ENCODE measurements at places on chromosomes 13 and 19.

DNA sequence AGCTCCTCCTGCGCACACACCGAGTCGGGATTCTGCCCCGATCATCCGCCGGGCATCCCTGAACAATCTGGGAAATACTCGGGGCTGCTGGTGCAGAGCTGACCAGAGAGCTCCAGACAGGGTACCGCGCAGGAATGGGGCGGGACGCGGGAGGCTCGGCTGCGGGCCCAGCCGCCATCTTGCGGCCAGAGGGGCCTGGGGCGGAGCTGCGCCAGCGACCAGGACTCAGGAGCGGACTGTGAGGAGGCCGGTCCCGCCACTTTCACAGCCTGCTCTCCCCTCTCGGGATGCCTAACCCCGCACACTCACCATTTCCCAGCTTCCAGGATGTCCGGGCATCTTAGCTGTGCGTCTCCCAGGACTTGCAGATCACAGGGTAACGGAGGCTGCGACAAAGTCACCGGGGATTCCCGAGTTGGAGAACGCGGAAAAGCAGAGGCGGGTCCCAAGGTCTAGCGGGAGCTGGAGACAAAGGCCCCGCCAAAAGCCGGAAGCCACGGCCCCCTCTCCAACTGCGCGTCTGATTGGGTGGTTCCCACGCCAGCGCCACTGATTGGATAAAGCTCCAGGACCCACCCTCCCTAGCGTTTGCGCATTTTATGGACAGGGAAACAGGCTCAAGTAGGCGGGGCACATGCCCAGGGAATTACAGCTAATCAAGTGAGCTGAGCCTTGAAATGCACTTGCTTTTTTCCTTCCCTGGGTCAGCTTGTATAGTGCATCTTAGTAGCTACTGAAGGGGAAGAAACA lies 15.8 kb upstream of the ZNF43 start:
- peak; percentile 75 for DNase-seq

- DNase-seq: peak; percentile 25
Measured at GRCh38 chr19:30666301-30666803, 294.2 kb downstream of the ZNF536 start.

GRCh38 chr13:51764184-51765141 lies 39.5 kb downstream of the DHRS12 start:
- DNase-seq: peak; percentile 72

GRCh38 chr13:19618977-19619376 lies 14.5 kb upstream of the MPHOSPH8 start:
- DNase-seq: no peak

DNA sequence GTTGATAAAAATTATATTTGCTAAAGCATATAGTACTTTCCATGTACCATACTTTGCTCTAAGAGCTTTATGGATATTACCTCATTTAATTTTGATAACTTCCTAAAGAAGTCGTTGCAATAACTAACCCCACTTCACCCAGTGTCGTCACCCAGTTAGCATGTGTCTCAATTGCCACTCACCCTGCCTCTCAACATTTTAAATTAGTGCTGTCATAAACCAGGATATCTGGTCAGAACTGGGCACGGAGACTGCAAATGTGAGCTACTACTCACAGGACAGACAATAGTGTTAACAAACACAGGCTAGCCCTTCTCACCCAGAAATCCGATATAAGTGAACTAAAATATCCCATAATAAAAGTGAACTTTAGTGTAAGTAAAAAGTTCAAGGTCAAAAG lies 430.6 kb downstream of the KLF12 start:
- DNase-seq: no peak
